Calu3 (cell line): ENCODE measurements at places on chromosomes 6 and 20.

- DNase-seq: no peak
These were observed 127.1 kb upstream of the AHI1 start for GRCh38 chr6:135624402-135625295.

DNA sequence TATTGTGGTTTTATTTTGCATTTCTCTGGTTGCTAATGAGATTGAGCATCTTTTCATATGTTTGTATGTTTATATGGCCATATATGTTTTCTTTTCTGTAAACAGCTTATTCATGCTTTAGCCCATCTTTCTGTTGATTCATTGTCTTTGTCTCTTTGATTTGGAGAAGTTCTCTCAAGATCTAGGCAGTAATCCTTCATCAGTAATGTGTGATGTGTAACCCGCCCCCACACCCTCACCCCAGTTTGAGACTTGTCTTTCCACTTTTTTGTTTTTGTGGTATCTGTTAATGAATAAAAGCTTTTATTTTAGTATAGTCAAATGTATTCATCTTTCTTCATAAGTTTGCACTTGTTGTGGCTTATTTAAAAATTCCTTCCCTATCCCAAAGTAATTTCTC lies 26.0 kb downstream of the ZC3H12D start:
- no peak for DNase-seq

DNA sequence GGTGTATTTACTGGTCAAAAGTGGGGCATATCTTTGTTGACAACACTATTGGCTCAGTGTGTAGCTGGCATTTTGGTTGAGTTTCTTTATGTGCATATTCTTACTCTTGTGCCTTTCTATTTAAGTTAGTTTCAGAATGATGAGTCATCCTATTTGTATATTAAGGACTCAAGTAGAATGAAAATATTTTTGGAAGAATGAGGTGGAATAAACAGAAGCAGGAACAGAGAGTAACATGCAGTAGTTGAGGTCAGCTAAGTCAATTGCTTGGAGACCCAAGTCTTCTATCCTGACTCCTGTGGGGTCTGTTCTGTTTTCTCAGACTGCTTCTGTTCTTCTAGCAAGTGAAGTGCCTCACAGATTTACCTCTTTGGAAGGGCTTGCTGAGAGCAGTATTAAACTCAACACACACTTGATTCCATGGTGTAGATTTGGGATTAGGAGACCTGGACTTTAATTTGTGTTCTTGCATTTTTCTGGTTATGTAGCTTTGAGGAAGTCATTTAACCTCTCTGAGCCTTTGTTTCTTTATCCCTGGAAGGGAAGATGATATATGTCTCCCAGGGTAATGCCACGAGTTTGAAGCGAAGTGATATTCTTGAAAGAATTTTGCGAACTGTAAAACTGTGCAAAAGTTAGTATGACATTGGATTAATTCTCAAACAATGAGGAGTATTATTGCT lies 324.3 kb downstream of the QKI start:
- DNase-seq: no peak

GRCh38 chr6:129786548-129786947 lies 74.6 kb downstream of the TMEM244 start:
- DNase-seq: peak; percentile 14

- DNase-seq: no peak
These were observed 52.5 kb upstream of the CCN2 start for GRCh38 chr6:132003516-132004178.

DNA sequence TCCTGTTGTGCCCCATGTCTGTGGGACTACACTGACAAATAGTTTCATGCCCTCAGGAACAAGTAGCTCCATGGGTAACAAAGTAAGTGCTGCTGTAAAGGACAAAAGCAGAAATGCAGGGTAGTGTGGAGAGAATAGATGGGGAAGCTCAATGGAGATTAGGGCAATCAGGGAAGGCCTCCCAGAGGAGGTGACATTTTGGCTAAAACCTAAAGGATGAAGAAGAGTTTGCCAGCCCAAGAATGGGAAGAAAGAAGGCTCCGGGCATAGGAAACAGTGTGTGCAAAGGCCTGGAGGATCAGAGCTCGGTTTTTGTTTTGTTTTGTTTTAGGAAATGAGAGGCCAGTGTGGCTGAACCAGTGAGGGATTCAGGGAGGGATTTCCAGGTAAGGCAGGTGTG lies 43.6 kb upstream of the FAM83D start:
- DNase-seq: no peak

GRCh38 chr6:143614235-143614634 lies 63.5 kb upstream of the PHACTR2 start:
- no peak for DNase-seq

DNA sequence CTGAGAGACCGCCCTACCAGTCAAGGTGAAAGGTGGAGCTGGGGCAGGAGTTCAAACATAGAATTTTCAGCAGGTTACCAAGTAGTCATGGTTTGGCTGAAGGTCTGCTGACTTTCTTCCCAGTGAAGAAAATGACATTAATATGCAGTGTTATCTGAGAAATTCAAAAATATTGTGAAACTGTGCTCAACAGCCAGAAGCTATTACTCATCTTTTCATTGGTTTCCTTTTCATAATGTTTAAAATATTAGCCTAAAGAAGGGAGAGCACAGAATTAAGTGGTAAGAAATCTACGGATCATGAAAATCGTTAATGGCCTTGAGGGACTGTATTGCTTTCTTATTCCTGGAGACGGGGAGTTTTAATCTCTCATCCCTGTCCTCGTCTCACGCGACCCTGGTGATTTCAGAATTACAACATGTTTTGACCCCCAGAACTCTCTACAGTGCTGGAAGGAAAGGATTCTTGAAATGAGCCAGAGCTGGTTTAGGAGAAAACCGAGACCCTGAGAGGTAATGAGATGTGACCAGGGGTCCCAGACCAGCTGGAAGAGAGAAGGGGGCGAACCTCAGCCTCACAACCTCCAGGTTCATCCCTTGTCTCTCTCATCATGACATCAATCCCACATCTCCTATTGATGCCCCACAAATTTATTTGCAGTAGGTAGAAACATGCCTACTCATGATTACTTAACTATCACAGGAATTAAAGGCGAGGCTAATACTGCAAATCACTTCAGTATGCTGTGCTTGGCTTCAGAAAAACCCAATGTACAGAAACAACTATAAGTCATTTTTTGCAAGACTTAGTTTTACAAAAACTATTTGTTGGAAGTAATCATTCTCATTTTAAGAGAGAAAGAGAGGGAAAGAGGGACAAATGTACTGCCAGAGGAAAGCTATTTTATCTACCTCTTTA lies 209.5 kb downstream of the FNDC1 start:
- DNase-seq: no peak
